ENCODE measurements at places on chromosomes 1 and 21. TPM values are rescaled to one million over a fixed set of nuclear protein-coding genes. Genes with fewer than 3 reads are reported as not detected.

DNA sequence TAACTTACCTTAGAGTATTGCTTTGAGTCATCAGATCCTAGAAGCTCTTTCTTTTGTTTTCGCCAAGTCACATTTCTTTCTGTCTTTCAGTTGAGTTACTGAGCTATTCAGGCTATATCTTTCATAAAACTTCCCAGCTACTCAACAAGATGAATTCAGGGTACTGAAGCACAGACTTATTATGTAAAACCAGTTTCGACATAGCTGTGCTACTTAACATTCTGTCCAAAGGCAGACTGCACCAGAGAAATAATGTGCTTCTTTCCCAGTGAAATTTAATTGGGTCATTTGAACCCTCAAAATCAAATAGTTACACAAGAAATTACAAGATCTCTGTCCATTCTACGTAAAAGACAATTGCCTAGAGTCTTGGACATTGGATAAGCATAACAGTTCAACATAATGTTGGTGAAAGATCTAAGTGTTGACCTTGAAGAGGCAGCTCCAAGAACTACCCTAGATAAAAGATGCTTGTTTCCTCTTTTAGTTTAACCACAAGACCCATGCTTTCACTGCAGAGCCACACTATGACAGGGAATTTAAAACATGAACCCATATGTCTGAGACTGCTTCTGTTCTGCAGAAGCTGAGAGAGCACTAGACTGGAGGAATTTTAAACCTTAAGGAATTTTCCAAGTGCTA is 163.2 kb downstream of the LRRC40 start:
- ATAC-seq, result no peak

DNA sequence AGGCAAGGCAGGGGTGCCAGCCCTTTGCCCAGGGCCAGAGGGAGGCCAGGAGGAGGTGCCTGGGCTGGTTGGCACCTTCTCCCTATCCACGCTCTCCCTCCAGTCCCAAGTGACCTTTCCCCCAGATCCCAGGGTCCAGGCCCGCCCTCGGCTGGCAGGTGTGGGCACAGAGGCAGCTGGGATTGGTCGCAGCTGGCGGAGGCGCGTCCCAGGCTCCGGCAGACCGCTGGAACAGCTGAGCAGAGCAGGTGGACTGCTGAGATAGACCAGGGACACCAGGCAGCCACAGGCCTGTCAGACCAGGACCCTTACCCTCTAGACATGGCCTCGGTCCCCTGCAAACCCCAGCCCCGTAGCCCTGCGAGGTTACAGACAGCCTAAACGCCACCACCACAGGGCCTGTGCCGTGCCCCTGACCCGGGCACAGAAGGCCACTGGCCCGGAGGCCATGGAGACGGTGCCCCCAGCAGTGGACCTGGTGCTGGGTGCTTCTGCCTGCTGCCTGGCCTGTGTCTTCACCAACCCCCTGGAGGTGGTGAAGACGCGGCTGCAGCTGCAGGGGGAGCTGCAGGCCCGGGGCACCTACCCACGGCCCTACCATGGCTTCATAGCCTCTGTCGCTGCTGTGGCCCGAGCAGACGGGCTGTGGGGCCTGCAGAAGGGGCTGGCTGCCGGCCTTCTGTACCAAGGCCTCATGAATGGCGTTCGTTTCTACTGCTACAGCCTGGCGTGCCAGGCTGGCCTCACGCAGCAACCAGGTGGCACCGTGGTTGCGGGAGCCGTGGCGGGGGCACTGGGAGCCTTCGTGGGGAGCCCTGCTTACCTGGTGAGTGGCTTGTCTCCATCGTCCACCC is at the start of gene SLC25A34:
TSS of gene SLC25A34 (plus strand) at position 221 of the 854 bp plus-strand sequence. CDS start at position 449, 228 bp downstream.
- ATAC-seq, result no peak

DNA sequence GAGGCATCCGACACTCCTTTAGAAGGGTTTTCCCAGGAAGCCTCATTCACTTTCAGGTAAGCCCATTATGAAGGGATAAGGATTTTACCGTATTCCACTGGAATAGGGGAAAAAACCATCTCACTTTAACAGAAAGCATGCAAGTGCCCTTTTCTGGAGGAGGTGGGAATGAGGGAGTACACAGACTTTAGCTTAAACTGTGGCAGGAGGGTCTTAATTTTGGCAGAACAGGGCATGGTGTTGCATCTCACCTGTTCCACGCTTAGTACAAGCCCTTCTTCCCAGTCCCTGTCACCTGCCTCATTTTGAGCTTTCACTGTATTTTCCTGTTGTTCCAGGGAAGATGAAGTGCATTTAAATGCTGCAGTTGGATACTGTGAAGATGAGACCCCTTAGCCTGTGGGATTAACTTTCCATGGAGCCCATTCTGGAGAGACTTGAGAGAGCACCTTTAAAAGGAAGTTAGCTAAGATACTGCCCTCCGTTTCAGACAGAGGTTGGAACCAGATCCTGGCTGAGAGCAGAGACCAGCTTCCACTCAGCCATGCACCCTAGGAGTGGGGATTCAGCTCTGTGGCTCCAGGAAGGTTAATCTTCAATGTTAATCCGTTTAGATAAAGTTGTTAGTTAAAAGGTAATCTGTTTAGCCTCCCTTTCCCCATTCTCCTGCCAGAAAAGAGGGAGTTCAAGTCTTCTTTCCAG is 42.6 kb downstream of the PBX1 start:
- ATAC-seq, result no peak

DNA sequence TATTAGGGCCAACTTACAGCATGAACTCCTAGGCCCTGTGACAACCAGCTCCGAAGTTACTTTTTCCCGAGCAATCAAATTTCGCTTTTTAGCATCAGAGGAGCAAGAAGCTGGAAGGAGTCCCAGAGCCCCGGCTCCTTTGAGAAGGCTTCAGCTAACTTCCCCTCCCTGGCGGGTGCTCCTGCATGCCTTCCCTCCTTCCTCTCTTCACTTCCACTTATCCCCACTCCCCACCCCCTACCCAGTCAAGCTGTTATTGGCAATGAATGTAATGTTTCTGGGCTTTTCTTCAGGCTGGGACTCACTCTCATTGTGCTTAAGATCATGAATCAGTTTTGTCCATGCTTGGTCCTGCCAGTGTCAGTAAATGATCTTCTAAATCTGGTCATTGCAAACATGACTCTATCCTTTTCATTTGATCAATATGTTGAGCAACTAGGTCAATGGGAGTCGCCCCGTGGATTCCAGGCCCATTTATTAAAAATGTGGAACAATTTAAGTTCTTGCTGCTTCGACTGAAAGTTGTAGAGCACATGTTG is 94.5 kb upstream of the TSPAN2 start:
- no peak for ATAC-seq

GRCh38 chr1:195831789-195832188 is 776.5 kb downstream of the KCNT2 start:
- ATAC-seq, result no peak

- ATAC-seq, result no peak
These were observed 63.3 kb downstream of the ERG start for GRCh38 chr21:38434913-38435533.

- ATAC-seq, result no peak
These were observed 2.1 kb downstream of the GALNT2 start for GRCh38 chr1:230068952-230069684.

DNA sequence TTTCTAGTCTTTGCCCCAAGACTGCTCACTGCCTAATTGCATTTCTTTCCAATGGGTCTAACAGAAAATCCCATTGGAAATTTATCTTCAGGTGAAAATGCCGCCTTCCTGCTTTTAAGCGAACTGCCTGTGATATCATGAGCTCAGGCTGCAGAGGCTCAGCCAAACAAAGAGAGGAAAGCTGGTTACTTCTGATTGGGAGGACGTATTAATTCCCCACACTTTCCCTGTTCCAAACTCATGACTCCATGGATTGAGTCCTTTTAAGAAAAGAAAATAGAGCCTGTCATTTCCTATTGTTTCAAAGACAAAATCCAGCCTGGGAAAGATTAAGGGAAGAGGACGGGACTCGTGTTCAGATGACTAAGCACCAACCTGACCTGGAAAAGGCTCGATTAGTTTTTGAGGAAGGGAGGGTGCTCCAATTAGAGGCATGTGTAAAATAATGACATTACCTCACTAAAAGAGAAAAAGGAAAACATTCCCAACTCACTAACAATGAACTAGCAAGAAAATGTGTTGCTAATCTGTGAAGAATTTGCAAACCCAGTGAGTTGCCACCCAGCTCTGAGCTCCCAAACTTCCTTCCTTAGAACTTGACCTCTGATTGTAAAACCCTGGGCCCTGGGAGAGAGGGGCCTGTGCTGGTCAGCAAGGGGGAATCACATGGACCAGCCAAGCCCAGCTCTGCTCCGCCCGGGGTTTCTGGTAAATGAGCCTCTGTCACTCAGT is 61.2 kb downstream of the TCP10L start:
- ATAC-seq, result no peak

- ATAC-seq, result no peak
These were observed 107.0 kb downstream of the PLXNA2 start for GRCh38 chr1:208137193-208137592.

GRCh38 chr1:234469376-234469775 is 9.6 kb downstream of the TARBP1 start:
- ATAC-seq, result no peak

- ATAC-seq, result no peak
These were observed 7.1 kb upstream of the ZNF697 start for GRCh38 chr1:119655154-119655553.

- ATAC-seq, result no peak
These were observed at the start of gene CD1E for GRCh38 chr1:158353303-158354075. Gene CD1E, plus strand, starts transcription at chr1:158353894. Its CDS starts 95 bp downstream, at chr1:158353989.

DNA sequence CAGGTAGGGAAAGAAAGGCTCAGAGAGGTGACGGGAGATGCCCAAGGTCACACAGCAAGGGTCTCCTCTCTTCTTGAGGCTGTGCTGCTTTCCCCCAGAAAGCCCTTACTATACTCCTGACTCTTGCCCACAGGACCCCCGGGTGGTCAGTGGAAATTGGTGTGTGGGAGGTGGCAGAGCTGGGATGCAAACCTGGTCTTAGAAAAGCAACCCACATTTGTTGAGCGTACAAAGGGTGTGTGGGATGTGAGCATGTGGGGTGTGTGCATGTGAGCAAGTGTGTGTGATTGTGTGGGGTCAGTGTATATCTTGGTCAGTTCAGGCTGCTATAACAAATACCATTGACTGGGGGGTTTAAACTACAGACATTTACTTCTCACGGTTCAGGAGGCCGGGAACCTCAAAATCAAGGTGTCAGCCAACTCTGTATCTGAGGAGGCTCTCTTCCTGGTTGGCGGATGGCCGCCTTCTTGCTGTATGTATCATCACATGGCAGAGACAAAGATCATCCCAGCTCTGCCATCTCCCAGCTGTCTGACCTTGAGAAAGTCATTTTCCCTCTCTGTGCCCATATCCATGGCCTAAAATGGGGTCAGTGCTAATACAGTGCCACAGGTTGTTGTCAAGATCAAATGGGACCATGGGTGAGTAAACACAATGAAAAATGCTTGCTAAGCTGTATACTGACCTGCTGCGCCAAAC is 268.5 kb downstream of the PTPRU start:
- ATAC-seq, result no peak

Gene TRABD2B
- not detected for total RNA-seq

Gene FMOD
- not detected for total RNA-seq

Gene C1orf122
- 17.7 TPM for total RNA-seq

Gene PRMT2
- 108 TPM for total RNA-seq

Gene KRTAP21-2
- not detected for total RNA-seq
